ENCODE measurements at places on chromosomes 12 and 14. TPM values are rescaled to one million over a fixed set of nuclear protein-coding genes. Genes with fewer than 3 reads are reported as not detected.

Gene GSC
- not detected for total RNA-seq

Gene CD69
- 1.1 TPM for total RNA-seq

Gene NTF3
- total RNA-seq, result not detected

Gene COQ5
- 14.8 TPM for total RNA-seq

Gene AEBP2
- 61.3 TPM for total RNA-seq

Gene OASL
- total RNA-seq, result 0.62 TPM

Gene PRPF40B
- 46.5 TPM for total RNA-seq

Gene GLT8D2
- 7.2 TPM for total RNA-seq

Gene TAS2R19
- 6.8 TPM for total RNA-seq

Gene ZNF740
- 44.8 TPM for total RNA-seq

Gene PTPN11
- 169 TPM for total RNA-seq
